ENCODE measurements at places on chromosomes 2 and 18.

DNA sequence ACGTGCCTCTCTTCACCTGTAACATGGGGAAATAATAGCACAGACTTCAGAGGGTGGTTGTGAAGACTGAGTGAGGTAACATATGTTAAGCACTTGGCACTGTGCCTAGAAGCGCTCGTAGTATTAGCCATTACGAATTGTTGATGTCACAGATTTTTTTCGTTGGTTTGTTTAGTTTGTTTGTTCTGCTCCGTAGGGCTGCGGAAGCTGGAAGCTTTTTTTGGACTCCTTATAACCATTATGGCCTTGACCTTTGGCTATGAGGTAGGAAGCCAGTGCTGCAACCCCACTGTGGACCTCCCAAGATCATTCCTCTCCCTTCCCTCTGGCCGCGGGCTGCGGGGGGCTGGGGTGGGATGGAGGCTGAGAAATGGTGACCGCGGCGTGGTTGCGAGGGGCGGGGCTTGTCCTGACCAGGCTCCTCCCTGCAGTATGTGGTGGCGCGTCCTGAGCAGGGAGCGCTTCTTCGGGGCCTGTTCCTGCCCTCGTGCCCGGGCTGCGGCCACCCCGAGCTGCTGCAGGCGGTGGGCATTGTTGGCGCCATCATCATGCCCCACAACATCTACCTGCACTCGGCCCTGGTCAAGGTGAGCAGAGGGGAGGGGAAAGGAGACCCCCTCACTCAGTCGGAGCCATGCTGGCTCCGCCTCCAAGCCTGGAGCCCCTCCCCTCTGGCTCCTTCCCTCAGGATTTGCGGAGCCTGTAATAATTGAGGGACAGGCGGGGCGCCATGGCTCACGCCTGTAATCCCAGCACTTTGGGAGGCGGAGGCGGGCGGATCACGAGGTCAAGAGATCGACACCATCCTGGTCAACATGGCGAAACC, 5.5 kb downstream of the SLC11A1 start:
- no peak for DNase-seq

DNA sequence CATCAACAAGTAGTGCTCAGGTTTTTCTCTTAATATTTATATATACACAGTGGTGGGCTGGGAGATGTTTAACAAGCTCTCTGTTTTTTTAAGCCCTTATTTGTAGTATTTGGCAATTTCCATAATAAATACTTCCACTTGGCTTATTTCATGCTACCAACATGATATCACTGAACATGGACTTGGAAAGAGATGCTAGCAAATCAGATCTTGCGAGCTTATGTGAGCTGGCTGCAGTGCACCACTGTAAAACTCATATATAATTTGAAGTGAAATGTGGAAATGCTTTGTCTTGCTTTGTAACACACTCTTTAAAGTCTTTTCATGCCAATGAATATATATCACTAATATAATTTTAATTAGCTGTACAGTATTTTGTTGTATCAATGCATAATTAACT, 155.7 kb downstream of the ALK start:
- no peak for DNase-seq

- no peak for DNase-seq
These were observed 171.8 kb downstream of the ASXL3 start for GRCh38 chr18:33749834-33750233.

DNA sequence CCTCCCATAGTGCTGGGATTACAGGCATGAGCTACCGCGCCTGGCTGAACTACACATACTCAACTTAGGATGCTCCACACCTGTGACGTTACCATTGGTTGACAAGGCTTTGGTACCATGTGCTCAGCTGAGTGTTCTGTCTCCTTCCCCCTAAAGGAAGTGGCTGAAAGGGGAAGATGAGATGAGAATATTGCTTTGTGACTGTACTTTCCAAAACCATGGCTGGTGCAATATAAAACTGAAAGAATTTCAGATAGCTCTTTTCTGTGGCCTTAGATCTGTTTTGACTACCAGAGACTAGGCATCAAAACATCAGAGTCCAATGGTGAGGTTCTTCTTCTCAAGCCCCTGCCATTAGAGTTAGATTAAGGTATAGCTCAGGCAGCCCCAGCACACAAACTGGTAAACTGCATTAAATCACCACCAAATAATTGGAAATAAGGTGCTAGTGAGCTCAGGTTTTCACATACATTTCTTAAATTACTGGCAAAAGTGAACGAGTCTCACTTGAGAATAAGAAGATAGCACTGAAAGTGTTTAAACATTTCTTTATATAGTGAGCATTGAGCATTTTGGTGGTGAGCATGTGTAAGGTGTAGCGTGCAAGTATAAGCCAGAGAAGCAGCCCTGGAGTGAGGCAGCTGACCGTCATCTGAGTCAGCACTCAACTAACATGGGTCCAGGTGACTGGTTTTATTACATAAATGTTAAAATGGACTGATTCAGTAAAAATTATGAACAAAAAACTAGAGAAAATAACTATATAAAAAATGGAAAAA, 113.5 kb upstream of the FZD5 start:
- DNase-seq: no peak

- no peak for DNase-seq
These were observed 46.5 kb downstream of the FARSB start for GRCh38 chr2:222609381-222609780.

GRCh38 chr2:157933160-157933920, 57.2 kb upstream of the ACVR1 start:
- no peak for DNase-seq

- no peak for DNase-seq
These were observed 85.6 kb upstream of the NOSTRIN start for GRCh38 chr2:168716839-168717238.

GRCh38 chr2:97845818-97846217, 132.4 kb downstream of the ZAP70 start:
- no peak for DNase-seq

- no peak for DNase-seq
These were observed 38.5 kb upstream of the LYPD6 start for GRCh38 chr2:149291881-149292280.

GRCh38 chr2:69271831-69272257, 115.2 kb downstream of the GFPT1 start:
- peak; percentile 34 for DNase-seq

- no peak for DNase-seq
These were observed 1309.8 kb upstream of the NRXN1 start for GRCh38 chr2:52341732-52342131.

DNA sequence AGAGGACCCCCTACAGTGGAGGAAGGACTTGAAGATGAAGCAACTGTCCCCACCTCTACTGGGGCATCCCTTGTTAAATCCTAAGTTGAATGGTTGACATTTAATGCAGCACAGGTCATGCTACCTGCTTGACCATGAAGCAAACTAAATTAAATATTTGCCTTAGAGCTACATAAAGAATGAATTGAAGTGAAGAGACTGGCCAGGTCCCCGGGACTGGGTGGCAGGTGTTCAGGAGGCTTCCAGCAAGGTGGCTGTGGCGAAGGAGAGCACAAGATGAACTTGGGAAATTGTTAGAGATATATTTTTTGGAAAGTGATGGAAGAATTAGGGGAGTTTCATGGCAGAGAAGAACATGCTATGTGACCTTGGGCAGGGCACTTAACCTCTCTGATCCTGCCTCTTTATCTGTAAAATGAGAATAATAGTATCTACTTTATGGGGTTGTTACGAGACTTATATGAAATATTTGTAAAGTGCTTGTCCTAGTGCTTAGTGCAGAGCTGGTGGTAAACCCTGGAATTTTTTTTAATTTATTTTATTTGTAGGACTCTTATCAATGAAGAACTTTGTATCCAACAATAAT, 37.3 kb downstream of the EFR3B start:
- no peak for DNase-seq

DNA sequence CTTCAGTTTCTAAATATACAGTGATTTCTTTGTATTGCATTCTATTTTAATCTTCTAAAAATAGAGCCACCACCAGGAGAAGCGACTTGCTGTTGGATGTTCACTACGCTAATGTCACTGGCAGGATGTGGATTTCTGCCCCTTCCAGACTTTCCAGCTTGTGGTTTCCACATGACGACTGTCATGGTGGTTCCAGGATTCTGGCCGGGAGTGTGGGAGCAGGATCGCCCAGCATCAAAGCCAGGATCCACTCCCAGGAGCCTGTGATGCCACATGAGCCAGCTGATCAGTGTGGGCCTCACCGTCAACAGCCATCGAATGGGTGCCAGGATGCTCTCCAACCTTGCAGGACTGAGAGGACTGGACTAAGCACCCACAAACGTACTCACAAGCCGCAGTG, 148.8 kb downstream of the HDAC4 start:
- no peak for DNase-seq

GRCh38 chr2:46171996-46172546, 125.1 kb upstream of the EPAS1 start:
- no peak for DNase-seq

- DNase-seq: no peak
These were observed 13.2 kb downstream of the TSHZ1 start for GRCh38 chr18:75223687-75224347.

- no peak for DNase-seq
These were observed 271.8 kb downstream of the MBD2 start for GRCh38 chr18:53952700-53953099.

GRCh38 chr2:21644266-21644665, 520.5 kb downstream of the TDRD15 start:
- no peak for DNase-seq

DNA sequence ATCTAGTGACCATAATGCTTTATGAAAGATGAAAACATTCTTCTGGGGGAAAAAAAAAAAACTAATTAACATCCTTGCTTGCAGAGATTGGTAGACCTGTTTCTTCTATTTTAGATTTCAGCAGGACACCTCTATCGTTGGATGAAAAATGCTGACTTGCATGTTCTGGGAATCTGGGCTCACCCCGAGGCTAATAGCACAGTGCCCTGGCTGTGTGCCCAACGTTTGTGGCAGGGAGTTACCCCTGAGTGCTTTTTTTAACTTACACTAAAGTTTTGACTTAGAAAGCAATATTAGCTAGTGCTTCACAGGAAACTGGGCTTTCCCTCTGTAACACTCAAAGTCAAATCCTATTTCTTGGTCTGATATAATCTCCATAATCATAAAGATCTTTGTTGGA, 233.2 kb downstream of the SLC8A1 start:
- DNase-seq: peak; percentile 67

GRCh38 chr2:10042301-10043161, 819 bp upstream of the KLF11 start:
- DNase-seq: peak; percentile 86

DNA sequence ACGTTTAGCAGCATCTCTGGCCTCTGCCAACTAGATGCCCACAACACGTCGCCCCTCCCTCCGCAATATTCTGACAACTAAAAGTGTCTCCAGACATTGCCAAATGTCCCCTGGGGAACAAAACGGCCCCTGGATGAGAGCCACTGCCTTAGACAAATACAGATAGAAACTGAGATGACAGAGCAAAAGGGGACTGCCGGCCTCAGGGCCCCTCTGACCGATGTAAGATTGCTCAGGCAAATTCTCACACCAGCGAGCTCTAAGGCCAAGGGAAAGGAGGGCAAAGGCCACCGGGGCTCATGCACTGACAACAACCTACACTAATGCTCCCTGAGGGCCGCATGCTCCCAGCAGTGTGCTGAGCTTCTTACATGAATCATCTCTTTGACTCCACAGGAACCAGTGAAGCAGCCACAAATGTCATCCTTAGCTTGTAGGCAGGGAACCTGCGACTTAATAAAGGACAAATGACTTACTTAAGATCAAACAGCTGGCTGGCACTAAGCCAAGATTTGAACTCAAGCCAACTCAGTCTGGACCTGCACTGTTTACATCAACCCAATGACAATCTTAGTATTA, 228.5 kb downstream of the TTC32 start:
- DNase-seq: no peak

- no peak for DNase-seq
These were observed 107.1 kb downstream of the EML6 start for GRCh38 chr2:54830546-54830945.

- DNase-seq: no peak
These were observed 577.2 kb upstream of the SALL3 start for GRCh38 chr18:78402440-78402839.

DNA sequence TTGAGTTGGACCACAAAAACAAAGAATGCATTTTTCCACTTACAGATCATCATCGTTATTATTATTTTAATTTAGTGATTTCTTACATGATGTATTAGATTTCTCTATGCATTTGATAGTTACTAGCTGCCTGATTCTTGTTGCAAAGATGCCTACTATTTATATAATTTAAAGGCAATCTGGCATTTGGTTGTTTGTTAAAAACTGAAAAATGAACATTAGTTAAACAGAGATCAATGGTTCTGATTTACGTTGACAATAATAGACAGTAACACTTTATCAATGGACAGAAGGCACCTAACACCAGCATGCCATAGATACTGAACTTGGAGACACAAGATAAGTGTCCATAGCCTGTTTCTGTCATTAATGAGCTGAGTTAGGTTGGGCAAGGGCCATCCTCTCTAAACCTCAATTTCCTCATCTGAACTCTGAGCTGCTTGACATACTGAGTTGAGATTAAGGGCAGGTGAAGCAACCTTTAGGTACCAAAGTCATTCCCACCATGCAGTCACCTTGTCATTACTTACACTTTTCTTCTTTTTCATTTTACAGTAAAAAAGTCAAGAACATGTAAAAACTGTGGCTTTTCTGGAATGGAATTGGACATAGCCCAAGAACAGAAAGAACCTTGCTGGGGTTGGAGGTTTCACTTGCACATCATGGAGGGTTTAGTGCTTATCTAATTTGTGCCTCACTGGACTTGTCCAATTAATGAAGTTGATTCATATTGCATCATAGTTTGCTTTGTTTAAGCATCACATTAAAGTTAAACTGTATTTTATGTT, 3.1 kb downstream of the CCL20 start:
- DNase-seq: no peak

DNA sequence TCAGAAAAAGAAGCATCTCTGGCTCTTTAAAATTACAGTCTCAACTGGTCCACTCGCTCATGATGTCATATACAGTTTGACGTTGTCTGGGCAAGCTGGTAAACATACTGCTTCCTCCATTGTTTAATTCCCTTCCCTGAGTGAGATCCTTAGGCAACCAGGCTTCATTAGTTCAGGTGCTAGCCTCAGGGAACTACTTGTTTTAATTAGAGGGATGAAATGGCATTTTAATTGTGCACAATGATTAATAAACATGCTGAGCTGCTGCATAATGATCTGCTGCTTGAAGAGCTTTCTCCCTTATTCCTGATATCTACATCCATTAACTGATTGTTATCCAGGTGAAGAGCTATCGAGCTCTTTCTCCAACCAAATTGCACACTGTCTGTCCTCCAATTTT, 195.6 kb upstream of the ETAA1 start:
- no peak for DNase-seq

DNA sequence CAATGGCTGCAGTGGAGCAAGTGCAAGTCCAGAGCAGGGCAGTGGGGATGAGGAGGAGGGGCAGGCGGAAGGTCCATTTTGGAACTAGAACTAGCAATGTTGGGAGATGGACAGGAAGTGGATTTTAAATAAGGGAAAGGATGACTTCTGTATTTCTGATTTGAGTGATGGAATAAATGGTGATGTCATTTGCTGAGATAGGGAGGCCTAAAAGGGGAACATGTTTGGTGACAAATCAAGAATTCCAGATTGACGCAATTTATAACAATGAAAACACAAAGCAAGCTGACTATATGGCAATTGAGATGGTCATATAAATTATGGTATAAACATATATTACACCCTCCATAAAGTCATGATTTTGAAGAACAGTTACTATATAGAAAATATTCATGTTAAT, 209.3 kb downstream of the SS18 start:
- no peak for DNase-seq

All from tibial artery (tissue), 4 donors.